ENCODE measurements at places on chromosomes 7 and 10. TPM values are rescaled to one million over a fixed set of nuclear protein-coding genes. Genes with fewer than 3 reads are reported as not detected.

TAS2R41 gene
- total RNA-seq = not detected

GPR141 gene
- not detected for total RNA-seq

TFEC gene
- total RNA-seq = 0.87 TPM

DRGX gene
- not detected for total RNA-seq

DNA sequence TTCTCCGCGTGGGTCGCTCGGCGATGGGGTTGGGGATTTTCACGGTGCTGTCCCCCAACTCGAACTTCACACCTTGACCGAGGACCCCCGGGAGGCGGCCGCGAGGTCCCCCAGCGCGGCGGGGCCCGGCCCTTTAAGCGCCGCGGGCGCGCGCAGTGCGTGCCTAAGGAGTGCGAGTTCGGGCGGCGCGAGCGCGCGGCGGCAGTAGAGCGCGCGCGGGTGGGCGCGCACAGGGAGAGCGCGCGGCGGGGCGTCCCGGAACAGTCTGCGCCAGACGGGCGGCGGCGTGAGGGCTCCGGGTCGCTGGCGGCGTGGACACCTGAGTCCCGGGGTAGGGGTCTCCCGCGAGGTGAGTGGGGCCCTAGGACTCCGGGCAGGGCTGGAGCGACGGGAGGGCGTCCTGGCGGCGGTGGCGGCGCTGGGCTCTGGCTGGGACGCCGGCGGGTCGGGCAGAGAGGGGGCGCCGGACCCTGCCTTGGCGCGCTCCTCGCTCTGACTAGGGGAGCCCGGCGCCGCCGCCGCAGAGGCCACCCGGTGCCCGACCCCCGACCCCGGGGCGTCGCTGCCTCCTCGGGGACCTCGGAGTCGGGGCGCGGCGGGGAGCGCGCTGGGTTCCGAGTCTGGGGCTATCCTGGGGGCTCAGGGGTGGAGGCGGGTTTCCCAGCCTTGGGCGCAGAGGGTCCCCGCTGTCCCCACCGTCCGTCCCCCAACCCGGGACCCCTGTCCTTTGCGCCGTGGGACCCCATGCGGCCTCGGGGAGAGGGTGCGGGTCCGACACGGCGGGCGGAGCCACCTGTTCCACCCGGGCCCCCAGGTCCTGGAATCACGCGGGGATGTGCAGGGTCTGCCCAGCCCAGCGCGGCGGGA is at the start of gene PROSER2:
TSS of gene PROSER2 (plus strand) at position 235 of the 867 bp plus-strand sequence. CDS start 28,722 bp downstream, outside the sequence.
- no peak within 1 kb of the TSS for H3K27ac ChIP-seq
- no peaks in the 10 kb centered on the region for H3K36me3 ChIP-seq
- no peaks in the 10 kb centered on the region for H3K4me1 ChIP-seq
- peak within 1 kb of the TSS; percentile 54 for H3K4me3 ChIP-seq
- DNase-seq = no peak

GRCh38 chr7:54769203-54769602 is 10.2 kb upstream of the SEC61G start:
- H3K4me3 ChIP-seq = no peak overlapping the region
- peaks cover 3% of the 10 kb centered on the region for H3K4me1 ChIP-seq
- no peak overlapping the region for H3K27ac ChIP-seq
- DNase-seq = no peak
- H3K27me3 ChIP-seq = peaks cover 3% of the 10 kb centered on the region

DNA sequence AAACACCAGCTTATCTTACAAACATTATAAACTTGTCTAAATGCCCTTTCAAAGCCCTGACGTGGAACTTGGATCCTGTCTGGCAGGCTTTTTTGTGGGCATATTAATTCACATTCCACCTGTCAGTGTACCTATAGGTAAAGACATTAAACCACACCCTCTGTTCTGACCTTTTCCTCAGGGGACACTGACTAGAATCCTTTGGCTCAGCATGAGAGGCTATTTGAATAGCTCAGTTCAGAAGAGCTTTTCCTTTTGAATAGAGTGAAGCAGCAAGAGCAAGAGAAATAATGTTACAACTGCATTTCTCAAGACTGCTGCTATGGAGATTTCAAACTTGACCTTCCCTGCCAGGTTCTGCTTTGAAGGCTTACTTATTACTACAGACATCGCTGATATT is 76.9 kb downstream of the CYP51A1 start:
- H3K27me3 ChIP-seq = no peaks in the 10 kb centered on the region
- H3K4me1 ChIP-seq = peaks cover 56% of the 10 kb centered on the region
- peak overlapping the region; percentile 78 for H3K27ac ChIP-seq
- no peak for DNase-seq
- no peak overlapping the region for H3K4me3 ChIP-seq

DNA sequence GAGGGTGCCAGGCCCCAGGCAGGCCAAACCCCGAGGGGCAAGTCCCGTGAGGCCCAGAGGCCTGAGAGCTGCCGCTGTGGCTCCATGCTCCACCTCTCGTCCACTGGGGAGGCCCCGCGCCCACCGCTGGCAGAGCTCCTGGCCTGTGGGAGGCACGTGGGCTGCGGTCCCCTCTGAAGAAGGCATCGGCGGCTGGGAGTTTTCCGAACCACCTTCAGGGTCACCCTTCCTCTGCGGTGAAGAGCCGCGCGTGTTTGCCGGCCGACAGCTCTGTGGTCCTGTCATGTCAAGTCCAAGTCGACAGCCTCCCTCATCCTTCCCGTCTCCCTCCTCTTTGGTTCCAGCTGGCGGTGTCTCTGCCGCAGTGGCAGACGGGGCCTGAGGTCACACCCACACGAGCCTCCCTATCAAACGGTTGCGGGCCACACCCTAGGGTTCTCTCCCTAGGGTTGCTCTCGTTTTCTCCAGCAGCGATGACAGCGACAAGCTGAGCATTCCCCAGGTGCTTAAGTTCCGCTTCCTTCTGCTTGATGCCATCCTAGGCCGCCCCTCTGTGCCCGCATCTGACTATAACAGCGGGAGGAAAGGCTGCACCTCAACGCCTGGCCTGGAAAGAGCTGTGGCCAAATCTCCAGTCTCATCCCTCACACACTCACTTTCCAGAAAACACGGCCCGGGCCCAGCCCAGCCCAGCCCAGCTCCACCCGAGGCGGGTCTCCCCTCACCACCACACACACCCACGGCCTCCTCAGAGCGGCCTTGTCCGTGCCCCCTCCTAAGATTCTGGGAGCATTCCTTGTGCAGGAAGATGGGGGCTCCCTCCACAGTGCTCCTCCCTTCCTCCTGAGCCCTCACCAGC is 185.0 kb downstream of the ELFN1 start:
- H3K27ac ChIP-seq = no peak overlapping the region
- H3K36me3 ChIP-seq = no peaks in the 10 kb centered on the region
- no peaks in the 10 kb centered on the region for H3K4me1 ChIP-seq
- H3K4me3 ChIP-seq = no peak overlapping the region
- DNase-seq = peak; percentile 8

- H3K27me3 ChIP-seq = no peaks in the 10 kb centered on the region
- H3K4me3 ChIP-seq = no peak overlapping the region
- H3K4me1 ChIP-seq = no peaks in the 10 kb centered on the region
- no peak overlapping the region for H3K27ac ChIP-seq
- DNase-seq = no peak
These were observed 113.4 kb downstream of the PTPN20 start for GRCh38 chr10:47024399-47025252.

- peak overlapping the region; percentile 72 for H3K27ac ChIP-seq
- no peaks in the 10 kb centered on the region for H3K27me3 ChIP-seq
- H3K4me3 ChIP-seq = no peak overlapping the region
- peak; percentile 82 for DNase-seq
- H3K4me1 ChIP-seq = peaks cover 45% of the 10 kb centered on the region
- peaks cover 23% of the 10 kb centered on the region for H3K36me3 ChIP-seq
These were observed 23.2 kb upstream of the BMPR1A start for GRCh38 chr10:86733260-86733671.

GRCh38 chr7:137482466-137482865 is 138.9 kb upstream of the PTN start:
- no peaks in the 10 kb centered on the region for H3K36me3 ChIP-seq
- H3K4me3 ChIP-seq = no peak overlapping the region
- no peaks in the 10 kb centered on the region for H3K27me3 ChIP-seq
- H3K27ac ChIP-seq = no peak overlapping the region
- H3K4me1 ChIP-seq = no peaks in the 10 kb centered on the region

DNA sequence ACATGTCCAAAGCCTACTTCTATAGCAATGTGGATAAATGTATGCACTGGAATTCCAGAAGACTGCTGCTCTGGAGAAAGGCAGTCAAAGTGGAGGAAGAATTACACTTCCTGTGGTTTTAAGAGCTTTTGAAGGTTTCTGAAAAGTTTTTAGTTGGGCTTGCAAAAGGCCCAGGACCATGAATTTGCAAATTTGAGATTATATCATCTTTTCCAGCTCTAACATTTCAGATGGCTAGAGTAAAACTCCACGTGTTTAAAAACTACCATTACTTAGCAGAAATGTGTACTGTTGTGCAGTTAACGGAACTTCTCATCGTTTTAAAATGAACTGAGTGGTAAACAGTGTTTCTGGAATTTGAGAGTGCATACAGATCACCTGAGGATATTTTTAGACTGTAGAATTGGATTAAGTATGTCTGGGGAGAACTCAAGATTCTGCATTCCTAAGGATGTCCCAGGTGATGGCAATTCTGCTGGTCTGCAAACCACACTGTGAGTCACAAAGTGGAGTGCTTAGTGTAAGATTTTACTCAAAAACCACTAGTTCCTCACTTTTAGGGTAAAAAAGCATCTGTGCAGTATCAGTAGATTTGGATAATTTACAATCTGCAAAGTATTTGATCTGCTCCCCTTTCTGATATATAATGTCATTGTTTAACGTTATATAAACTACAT is 32.9 kb upstream of the CCDC71L start:
- H3K36me3 ChIP-seq = no peaks in the 10 kb centered on the region
- H3K4me3 ChIP-seq = no peak overlapping the region
- DNase-seq = no peak
- H3K4me1 ChIP-seq = no peaks in the 10 kb centered on the region

- no peaks in the 10 kb centered on the region for H3K27me3 ChIP-seq
- DNase-seq = no peak
- peaks cover 40% of the 10 kb centered on the region for H3K4me1 ChIP-seq
- no peak overlapping the region for H3K4me3 ChIP-seq
These were observed 11.5 kb downstream of the KLF6 start for GRCh38 chr10:3773460-3774017.

GRCh38 chr7:84138411-84138810 is 56.2 kb downstream of the SEMA3A start:
- no peaks in the 10 kb centered on the region for H3K4me1 ChIP-seq
- no peak overlapping the region for H3K4me3 ChIP-seq
- no peak overlapping the region for H3K27ac ChIP-seq
- H3K27me3 ChIP-seq = no peaks in the 10 kb centered on the region
- no peak for DNase-seq
- no peaks in the 10 kb centered on the region for H3K36me3 ChIP-seq
